Tongue (tissue), 3 donors: ENCODE measurements at places on chromosomes 16 and 17.
A peak's percentile ranks its signal among the peaks of the same experiment; 100 is the strongest.

GRCh38 chr17:18031955-18032354 is 7.0 kb downstream of the ATPAF2 start:
- DNase-seq: no peak

- DNase-seq: no peak
These were observed 689.2 kb downstream of the WWOX start for GRCh38 chr16:78788696-78789095.

DNA sequence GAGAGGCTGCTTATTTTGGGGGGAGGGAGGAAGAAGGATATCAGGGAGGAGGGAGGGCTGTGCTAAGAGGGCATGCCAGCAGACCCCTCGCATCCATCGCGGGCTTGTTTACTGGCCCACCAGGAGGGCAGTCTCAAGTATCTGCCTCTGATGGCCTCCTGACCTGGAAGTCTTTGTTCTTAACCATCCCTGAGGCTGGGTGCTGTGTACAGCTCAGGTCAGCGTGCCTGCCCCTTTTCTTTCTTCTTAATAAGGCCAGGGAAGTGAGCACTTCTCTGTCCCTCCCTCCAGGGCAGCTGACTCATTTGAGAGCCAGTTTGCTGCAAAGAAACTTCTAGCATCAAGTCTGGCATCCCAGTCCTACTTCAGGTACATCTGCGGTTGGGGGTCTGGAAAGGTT is 157.0 kb downstream of the CCDC182 start:
- DNase-seq: no peak

GRCh38 chr16:50688083-50688482 is 5.3 kb upstream of the NOD2 start:
- no peak for DNase-seq

- peak; percentile 69 for DNase-seq
These were observed 2.7 kb downstream of the NDUFAF8 start for GRCh38 chr17:81241648-81242420.

DNA sequence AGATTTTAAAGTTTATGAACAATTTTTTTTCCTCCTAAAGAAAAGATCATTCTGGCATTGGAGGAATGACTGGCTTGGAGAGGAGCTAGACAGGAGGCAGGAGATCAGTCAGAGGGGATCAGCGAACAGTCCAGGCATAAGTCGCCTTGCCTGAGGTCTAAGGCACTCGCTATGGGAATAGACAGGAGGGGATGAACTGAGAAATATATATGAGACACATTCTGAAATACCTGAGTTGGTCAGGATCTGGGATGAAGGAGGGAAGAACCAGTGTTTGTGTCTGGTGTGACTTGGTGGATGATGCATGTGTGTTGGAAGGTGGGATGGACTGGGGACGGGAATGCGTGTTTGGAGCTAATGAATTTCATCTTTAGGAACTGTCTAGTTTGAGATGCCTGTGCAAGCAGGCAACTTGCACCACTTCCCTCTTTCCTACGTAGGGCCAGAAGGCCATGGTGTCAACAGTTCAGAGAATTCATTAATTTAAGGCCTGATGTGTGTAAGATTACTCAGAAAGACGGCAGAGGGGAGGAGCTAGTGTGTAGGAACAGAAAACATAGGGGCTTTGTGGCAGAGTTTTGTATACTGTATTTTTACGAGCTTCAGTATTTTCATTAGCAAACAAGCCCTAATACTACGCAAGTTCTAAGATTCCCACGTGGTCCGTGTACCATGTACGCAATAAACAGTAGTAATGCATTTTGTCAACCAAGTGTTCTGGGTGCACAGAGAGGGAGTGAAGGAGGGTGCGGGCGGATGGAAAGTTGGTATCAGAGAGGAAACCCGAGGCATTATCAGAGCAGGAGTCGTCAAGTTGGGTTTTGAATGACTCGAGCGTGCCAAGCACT is 825 bp downstream of the HEATR6 start:
- DNase-seq: no peak

DNA sequence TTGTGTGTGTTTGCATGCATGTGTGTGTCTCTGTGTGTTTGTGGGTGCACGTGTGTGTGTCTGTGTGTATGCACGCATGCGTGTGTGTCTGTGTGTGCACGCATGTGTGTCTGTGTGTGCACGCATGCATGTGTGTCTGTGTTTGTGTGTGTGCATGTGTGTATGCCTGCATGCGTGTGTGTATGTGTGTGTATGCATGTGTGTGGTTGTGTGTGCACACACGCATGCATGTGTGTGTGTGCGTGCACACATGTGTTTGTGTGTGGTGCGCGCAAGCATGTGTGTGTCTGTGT is 239.9 kb upstream of the TNRC6C start:
- DNase-seq: no peak
